ENCODE measurements at places on chromosomes 2 and 18.
A peak's percentile ranks its signal among the peaks of the same experiment; 100 is the strongest.

DNA sequence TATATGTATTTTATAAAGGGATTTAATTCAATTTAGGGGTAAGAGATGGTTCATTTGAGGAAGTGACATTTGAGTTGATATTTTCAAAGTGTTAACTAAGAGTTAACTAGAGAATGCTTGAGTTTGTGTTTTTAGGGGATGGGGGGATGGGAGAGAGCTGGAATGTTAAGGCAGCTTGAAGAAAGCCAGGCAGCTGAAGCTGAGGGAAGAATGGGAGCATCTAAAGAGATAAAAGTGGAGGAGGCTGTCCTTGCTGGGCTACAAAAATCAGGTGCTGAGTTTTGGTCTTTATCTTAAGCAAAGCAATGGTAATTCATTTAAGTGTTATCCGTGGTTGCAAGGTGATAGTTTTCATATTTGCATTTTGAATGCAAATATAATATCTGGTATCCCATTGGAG is 9.2 kb downstream of the CHST9 start:
- DNase-seq: no peak

- no peak for DNase-seq
Measured at GRCh38 chr18:3931542-3932112, 481.7 kb downstream of the TGIF1 start.

- DNase-seq: no peak
Measured at GRCh38 chr2:172859581-172860335, 124.1 kb downstream of the RAPGEF4 start.

- peak; percentile 39 for DNase-seq
Measured at GRCh38 chr2:120703330-120703994, 32.2 kb upstream of the GLI2 start.

- DNase-seq: no peak
Measured at GRCh38 chr18:55404832-55405465, 183.0 kb downstream of the TCF4 start.

GRCh38 chr18:48100651-48101165 is 170.2 kb upstream of the SMAD2 start:
- no peak for DNase-seq

Measured in LoVo (cell line).